Sigmoid colon (tissue), 7 donors: ENCODE measurements at places on chromosomes 4 and X. TPM values are rescaled to one million over a fixed set of nuclear protein-coding genes. Genes with fewer than 3 reads are reported as not detected.

Gene GPRASP1
- 23.5 TPM for total RNA-seq

Gene LGI2
- total RNA-seq = 2.5 TPM

Gene IL13RA1
- 54.2 TPM for total RNA-seq

Gene TGIF2LX
- total RNA-seq = not detected

Gene ARX
- total RNA-seq = not detected
